Activated T-helper 17 cell treated with anti-CD3 and anti-CD28 coated beads, Interleukin-2, amount 50 U/mL, for 72 hours (primary cell): ENCODE measurements at places on chromosomes 2 and 18.

GRCh38 chr18:3704556-3705344, 254.8 kb downstream of the TGIF1 start:
- no peak overlapping the region for H3K4me3 ChIP-seq
- peaks cover 33% of the 10 kb centered on the region for H3K27me3 ChIP-seq
- H3K27ac ChIP-seq = no peak overlapping the region
- no peak for ATAC-seq

DNA sequence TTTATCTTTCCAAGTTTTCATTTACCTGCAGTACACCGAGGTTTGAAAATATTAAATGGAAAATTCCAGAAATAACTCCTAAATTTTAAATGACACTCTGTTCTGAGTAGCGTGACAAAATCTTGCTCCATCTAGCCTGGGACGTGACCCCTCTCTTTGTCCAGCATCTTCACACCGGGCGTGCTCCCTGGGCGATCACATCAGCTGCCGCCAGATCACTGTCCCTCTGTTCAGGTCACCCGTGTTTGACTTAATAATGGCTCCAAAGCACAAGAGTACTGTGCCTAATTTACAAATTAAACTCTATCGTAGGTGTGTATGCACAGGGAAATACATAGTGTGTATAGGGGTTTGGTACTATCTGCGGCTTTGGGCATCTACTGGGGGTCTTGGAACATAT, 6.1 kb upstream of the TMEM185B start:
- peak overlapping the region; percentile 85 for H3K4me3 ChIP-seq
- no peak for ATAC-seq
- peaks cover 27% of the 10 kb centered on the region for H3K36me3 ChIP-seq
- peaks cover 24% of the 10 kb centered on the region for H3K4me1 ChIP-seq
- no peaks in the 10 kb centered on the region for H3K27me3 ChIP-seq

DNA sequence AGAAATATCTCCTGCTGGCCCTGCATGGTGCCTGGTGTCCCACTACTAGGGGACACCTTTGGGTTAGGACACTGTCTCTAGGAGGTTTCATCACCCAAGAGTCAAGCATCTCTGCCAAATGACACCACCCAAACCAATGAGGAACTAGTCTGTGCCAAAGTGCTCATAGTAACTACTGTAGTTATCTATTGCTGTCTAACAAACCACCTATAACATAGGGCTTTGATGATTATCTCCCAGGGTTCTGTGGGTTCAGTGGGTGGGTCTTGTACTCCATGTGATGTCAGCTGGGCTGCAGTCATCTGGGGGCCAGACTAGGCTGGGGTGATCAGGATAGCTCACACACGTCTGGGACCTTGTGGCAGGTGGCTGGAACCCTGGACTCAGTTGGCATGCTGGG, 59.8 kb downstream of the EPAS1 start:
- peaks cover 10% of the 10 kb centered on the region for H3K4me1 ChIP-seq
- H3K27me3 ChIP-seq = no peaks in the 10 kb centered on the region
- H3K36me3 ChIP-seq = no peaks in the 10 kb centered on the region
- no peak overlapping the region for H3K27ac ChIP-seq
- no peak overlapping the region for H3K4me3 ChIP-seq

DNA sequence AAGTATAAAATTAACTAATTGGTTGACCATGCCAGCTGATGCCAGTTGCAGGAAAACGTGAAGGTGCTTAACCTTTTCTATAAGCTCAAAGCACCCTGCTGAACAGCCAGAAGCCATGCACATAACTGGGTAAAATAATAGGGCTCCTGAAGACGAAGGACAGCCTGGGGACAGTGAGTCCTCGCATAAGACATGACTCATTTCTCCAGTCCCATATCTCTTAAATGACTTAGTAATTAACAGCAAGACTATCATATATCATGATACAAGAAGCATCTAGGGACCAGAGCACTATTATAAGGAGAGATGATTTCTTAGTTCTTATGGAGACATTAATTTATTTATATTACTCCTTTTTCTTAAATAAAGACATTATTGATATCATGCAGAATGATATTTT, 100.5 kb upstream of the DOK6 start:
- H3K27ac ChIP-seq = no peak overlapping the region
- ATAC-seq = no peak
- no peaks in the 10 kb centered on the region for H3K36me3 ChIP-seq
- H3K27me3 ChIP-seq = no peaks in the 10 kb centered on the region
- no peak overlapping the region for H3K4me3 ChIP-seq
- H3K4me1 ChIP-seq = no peaks in the 10 kb centered on the region

DNA sequence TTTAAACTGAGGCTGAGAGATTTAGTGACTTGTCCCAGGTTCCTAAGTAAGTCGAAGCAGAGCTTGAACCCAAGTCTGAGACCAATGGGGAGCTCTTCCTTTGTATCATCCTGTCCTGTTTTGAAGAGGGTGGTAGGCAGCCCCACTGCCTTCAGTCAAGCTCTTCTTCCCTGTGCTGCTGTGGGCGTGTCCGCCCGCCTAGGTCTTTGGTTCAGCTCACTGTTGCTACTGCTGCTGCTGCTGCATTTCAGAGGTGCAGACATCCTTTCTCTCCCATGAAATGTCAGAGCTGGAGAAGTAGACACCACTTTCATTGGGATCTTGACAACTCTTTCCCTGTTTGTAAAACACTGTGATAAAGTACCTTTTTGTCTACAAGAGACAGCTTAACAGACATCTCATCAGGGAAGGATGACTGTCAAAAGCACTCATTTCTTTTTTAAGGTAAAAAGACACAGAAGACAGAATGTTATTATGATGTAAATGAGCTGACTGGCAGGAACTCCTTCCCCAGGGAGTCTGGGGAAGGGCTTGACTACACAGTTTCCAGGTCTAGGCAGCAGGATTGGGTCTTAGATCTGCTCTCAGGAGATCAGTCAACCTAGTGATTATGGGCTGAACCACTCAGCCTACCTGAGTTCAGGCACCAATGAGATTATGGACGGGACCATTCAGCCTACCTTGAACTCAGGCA, 91.7 kb upstream of the TRIB2 start:
- no peaks in the 10 kb centered on the region for H3K36me3 ChIP-seq
- H3K27me3 ChIP-seq = no peaks in the 10 kb centered on the region
- no peak overlapping the region for H3K27ac ChIP-seq
- no peak for ATAC-seq
- H3K4me1 ChIP-seq = peaks cover 14% of the 10 kb centered on the region
- H3K4me3 ChIP-seq = no peak overlapping the region
